ENCODE measurements at places on chromosomes 2 and 18.

DNA sequence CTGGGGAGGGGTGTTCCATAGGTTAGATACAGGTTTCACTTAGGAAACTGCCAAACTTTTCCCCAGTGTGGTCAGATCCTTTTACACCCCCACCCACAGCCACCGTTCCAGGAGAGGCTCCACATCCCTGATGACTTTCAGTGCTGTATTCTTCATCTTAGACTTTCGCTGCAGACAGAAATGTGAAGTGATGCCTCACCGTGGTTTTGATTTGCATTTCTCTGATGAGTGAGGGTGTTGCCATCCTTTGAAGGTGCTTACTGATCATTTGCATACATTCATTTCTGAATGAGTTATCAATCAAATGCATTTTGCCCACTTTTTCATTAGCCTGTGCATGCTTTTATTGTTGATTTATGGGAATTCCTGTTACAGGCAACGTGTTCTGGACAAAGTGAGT, 14.9 kb downstream of the COPS9 start:
- no peak for DNase-seq

GRCh38 chr2:101882769-101883307, 108.9 kb upstream of the IL1R2 start:
- DNase-seq, result no peak

- DNase-seq, result no peak
Measured at GRCh38 chr18:58416704-58417683, 211.9 kb downstream of the ALPK2 start.

- DNase-seq, result no peak
Measured at GRCh38 chr2:173397539-173397938, 42.9 kb downstream of the CDCA7 start.

DNA sequence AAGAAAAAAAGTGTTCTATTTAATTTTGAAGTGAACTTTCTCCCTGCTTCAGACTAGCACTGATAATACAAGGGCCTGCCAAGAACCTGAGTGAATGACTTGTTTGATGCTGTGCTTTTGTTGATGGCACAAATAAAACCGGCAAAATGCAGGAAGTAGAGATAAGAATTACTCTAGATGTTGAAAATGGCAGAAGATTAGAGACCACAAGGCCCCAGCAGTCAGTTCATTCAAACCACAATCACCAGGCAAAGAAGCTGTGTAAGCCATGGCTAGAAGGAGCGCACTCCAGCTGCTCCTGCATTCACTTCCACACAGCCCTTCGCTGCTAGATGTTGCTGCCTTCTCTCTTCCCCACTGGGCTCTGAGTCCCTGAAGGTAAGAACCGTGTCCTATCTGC, 297.1 kb downstream of the AGPS start:
- no peak for DNase-seq

- no peak for DNase-seq
Measured at GRCh38 chr2:235978022-235978421, 190.2 kb downstream of the GBX2 start.

GRCh38 chr18:9321017-9321452, 13.5 kb upstream of the TWSG1 start:
- no peak for DNase-seq

DNA sequence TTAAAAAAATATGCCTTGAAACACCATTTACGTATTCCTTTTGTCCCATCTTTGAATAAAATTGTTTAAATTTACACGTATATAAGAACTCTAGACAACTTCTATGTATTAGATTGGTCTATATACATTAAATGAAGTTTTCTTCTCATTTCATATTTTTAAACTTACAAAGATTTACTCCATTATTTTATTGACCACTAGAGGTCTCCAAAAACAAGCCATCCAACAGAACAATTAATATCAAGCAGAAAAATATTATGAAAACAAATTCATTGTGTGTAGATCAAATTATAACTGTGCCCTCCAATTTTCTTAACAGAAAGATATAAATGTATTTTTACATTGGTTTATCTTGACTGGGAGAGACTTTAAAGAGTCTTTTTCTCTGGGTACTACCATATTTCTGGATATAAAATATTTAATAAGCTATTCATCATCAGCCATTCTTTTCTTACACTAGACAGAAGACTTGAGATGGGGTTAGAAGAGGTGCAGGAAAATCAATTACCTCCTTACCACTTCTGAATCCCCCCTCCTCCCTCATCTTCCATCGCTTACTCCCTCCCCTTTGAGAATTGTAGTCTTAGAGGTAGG, 66.5 kb downstream of the DPP4 start:
- no peak for DNase-seq

DNA sequence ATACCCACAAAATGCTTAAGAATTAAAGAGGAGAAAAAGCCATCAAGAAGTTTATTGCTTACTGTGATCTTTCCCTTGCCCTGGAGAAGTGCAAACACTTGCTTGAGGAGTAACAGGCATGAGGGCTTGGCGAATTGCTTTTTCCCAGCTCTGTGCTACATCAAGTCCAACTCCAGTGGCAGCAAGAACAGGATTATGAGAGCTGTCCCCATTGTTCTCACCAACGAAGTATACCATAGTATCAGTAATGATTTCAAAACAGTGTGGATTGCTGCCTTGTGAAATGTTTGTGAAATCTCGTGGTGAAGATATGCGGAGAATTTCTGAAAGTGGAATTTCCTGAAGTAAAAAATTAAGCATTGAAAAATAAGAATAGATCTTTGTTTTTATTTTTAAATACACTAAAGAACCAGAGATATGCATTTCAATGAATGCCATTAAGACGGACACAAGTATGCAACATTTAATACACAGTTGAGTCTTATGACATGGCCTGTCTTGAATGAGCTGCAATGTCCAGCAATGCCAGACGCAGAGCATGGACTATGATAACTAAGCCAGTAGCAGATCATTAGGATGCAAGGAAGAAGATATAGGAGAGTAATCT, 43.0 kb downstream of the NDUFAF7 start:
- DNase-seq, result no peak

DNA sequence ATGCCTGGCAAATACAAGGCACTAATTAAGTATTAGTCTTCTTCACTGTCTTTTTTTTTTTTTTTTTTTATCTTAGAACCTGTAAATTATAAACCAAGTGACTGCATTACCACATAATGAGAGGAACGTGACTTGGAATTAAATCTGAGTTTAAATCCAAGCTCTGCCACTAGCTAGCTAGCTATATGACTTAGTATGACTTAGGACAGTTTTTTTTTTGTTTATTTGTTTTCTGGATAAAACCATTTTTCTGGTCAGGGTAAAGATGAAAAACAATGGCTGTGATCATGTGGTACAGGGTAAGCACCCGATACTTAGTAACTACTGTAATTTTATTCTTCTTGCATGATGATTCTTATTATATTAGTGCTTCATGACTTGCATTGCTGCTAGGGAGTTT, 191.8 kb upstream of the LRRTM1 start:
- DNase-seq, result no peak

GRCh38 chr2:120302301-120302700, 43.6 kb upstream of the INHBB start:
- DNase-seq, result no peak

DNA sequence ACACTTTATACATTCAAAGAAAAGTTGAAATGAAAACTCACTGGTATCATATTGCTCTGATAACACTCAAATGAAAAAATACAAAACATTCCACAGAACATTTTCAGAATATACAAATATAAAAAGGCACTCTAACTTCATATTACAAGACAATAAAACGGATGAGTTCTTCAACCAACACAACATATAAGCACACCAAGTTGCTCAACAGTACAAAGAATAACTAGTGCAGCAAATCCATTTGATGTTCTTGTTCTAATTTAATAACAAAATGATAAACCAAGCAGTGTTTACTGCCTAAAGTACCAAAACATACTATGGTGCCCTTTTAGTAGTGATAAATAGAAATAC, 60.8 kb upstream of the PGAP1 start:
- no peak for DNase-seq

- no peak for DNase-seq
Measured at GRCh38 chr2:168889635-168890005, 610 bp downstream of the SPC25 start.

GRCh38 chr2:152319822-152320570, 15.0 kb upstream of the FMNL2 start:
- no peak for DNase-seq

Measured in GM06990 (cell line).